Endodermal cell (in vitro differentiated cells): ENCODE measurements at places on chromosomes 7 and 10.

- DNase-seq = no peak
Observed at GRCh38 chr10:12799144-12799543, 202.4 kb downstream of the CCDC3 start.

- DNase-seq = peak; percentile 99
Observed at GRCh38 chr10:43362191-43362839, 9.1 kb upstream of the FXYD4 start.

DNA sequence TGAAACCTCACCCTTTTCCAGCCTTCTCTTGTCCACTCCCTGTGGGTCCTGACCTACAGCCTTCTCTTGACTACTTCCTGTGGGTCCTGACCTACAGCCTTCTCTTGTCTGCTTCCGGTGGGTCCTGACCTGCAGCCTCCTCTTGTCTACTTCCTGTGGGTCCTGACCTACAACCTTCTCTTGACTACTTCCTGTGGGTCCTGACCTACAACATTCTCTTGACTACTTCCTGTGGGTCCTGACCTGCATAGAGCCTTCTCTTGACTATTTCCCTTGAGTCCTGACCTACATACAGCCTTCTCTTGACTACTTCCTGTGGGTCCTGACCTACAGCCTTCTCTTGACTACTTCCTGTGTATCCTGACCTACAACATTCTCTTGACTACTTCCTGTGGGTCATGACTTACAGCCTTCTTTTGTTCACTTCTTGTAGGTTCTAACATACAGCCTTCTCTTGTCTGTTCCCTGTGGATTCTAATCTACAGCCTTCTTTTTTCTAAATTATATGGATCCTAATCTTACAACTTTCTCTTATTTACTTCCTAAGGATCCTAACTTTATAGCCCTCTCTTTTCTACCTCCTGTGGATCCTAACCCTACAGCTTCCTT is 36.5 kb downstream of the C10orf71 start:
- DNase-seq = no peak

DNA sequence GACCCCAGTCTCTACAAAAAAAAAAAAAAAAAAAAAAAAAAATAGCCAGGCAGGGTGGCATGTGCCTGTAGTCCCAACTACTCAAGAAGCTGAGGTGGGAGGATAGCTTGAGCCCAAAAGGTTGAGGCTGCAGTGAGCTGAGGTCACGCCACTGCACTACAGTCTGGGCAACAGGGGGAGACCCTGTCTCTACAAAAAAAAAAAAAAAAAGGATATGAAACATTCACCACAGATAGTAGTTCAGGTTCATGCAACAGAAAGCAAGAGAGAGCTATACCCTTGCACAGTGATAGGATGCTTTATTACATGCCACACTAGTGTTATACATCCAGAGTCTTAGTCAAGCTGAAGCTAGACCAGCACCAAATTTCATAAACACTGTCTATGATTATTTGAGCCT is 148.4 kb upstream of the KAT6B start:
- DNase-seq = no peak

DNA sequence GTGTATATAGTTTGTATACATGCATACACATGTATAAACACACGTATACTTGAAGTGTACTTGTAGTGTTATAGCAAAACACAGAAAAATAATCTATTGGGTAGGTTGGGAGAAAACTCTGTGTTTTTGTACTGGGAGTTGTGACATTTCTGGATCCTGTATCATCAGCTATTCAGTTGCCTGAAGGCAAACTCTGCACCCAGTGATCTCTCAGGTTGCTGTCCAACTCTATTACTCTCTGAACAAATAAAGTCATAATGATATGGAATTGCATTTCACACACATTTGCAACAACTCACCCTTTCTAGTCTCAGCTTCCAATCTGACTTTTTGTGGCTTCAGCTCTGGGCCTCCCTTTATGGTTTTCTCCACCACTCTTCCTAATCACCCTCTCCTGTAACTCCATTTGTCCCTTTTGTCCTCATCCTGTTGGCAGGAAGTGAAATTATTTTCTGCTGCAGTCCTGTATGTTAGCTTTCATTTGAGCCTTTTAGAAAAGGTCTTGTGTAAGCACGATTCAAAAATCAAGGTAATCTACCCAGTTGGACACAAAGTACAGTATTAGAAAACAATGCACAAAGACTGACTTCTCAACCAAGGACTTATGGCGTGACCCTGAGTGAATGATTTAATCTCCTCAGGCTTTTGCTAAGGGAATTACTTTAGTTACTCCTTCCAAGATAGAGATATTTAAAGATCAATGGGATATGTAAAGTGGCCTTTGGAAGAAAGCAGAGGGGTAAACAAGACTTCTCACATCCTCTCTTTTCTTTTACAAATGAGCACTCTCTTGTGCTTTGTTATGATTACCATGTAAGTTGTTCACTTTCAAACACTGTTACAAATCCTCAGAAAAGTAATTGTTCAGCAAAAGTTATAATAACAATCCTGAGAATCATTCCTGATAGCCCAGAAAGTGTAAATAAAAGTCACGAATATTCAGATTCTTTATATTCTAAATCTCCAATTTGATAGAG is 249.1 kb downstream of the KCND2 start:
- peak; percentile 48 for DNase-seq

DNA sequence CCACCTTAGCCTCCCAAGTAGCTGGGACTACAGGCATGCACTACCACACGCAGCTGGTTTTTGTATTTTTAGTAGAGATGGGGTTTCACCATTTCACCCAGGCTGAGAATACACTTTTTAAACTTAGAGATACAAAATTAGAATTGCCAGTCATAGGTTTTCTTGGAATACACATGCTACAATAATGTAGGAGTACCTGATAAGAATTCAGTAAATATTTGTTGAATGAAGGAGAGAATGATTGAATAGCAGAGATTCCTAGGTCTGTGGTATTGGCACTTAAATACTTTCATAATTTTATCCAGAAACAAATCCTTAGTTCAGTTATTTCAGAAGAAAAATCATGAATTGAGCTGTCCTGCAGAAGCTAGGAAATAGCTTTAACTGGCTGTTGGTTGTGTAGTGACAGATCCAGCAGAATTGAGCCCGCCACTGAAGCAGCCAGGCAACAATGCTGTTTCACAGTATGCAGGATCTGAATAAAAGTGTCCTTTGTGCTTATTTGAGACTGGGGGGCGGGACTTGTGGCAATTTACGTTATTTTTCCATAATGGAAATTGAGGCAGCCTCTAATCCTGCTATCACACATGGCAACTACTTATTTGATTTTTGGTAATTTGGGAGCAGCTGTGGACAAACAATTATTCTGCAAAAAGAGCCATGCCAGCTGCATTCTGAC is 31.5 kb downstream of the NRF1 start:
- DNase-seq = no peak

- DNase-seq = no peak
Observed at GRCh38 chr7:1709900-1710299, 39.8 kb downstream of the ELFN1 start.
